ENCODE measurements at places on chromosomes 5 and 9.

DNA sequence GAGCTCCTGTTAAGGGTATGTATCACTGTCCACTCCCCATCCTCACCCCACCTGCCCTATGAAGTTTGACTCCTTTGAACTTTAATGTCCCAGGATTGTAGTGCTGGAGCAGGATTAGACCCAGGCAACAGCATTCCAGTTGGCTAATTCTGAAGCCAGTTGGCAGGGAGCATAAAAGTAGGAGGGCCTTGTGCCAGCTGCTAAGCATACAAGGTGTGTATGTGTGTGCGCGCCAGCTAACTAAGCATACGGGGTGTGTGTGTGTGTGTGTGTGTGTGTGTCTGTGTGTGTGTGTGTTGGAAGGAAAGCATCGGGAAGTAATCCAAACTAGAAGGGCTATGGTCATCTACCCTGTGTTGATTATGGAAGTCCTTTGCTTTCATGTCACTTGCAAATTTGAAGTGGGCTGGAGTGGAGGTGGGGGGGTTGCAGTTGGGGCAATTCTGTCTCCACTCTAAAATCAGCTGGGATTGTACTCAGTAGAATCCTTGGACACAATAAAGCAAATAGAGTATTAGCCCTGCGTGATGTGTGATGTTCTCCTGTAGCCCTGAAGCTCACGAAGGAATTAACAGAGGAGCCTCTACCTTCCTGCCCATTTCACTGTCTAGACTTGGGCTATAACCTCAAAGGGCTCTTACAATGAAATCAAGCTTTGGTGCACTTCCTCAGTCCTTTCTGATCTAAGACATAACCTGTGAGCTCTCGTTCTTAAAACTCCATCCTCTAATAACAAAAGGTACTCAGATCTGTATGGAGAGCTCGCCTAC lies 26.9 kb downstream of the HMGCR start:
- no peak for DNase-seq

DNA sequence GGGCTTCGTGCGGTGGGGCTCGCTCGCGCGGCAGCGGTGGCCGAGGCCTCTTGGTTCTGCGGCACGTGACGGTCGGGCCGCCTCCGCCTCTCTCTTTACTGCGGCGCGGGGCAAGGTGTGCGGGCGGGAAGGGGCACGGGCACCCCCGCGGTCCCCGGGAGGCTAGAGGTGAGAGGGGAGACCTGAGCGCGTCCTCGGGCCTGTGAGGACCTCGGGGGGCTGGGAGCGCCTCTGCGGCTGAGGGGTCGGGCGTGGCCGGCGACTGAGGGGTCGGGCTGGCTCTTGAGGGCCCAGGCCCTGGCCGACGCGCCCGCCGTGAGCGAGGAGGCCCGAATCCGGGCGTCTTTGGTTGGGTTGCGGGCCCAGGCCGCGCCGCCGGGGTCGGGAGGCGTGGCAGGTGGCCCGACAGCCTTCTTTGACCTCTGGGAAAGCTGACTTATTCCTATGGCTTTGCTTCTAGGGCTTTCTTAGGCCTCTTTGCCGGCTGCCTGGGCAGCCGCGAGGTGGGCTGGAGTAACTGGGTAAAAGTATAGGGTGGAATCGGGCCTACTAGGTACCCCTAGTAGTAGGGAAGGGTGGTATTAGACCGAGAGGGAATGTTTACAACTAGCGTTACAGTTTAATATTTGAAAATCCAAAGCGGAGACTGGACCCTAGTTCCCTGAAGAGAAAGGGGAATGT lies at the start of gene CANX:
TSS of gene CANX (plus strand) at position 33 of the 681 bp plus-strand sequence. CDS start 6,715 bp downstream, outside the sequence.
- DNase-seq: no peak

GRCh38 chr5:142935014-142935413 lies 164.8 kb downstream of the ARHGAP26 start:
- DNase-seq: no peak

- no peak for DNase-seq
These were observed 1121.6 kb downstream of the MAT2B start for GRCh38 chr5:164627021-164627420.

DNA sequence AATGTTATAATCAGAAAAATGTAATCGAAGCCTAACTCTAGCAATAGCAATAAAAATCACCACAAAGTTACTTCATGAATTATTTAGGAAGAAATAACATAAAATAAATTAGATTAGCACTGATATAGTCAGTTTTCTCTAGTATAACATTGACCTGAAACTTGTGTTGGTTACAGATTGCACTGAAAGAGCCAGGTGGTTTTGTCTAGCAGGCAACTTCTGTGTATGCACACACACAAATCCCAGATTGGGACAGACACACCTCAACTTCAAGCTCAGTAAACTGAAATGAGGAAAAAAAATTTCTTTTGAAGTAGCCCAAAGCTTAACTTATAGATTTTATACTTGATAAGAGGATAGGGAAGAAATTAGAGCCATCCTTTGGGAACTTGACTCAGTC lies 129.3 kb downstream of the EFNA5 start:
- DNase-seq: no peak

GRCh38 chr5:160769301-160769700 lies 82.7 kb downstream of the ATP10B start:
- no peak for DNase-seq

GRCh38 chr9:88678431-88678830 lies 143.5 kb downstream of the NXNL2 start:
- no peak for DNase-seq

DNA sequence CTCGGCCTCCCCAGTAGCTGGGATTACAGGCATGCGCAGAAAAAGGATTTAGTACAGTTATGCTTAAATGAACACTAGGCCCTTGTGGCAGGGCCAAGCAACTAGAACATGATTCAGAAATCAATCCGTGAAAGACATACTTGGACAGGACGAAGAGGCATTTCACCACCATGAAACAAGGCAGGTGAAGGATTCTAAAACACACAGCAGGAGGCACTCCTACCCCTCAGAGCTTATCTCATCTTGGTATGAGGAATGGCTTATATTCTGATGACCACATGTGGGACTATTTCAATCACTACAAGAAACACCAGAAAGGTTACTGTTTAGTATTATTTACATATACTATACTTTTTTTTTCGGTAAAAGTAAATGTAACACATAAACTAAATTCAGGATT lies 15.7 kb downstream of the OR2S2 start:
- no peak for DNase-seq

GRCh38 chr9:79945016-79945415 lies 373.3 kb downstream of the TLE4 start:
- no peak for DNase-seq

DNA sequence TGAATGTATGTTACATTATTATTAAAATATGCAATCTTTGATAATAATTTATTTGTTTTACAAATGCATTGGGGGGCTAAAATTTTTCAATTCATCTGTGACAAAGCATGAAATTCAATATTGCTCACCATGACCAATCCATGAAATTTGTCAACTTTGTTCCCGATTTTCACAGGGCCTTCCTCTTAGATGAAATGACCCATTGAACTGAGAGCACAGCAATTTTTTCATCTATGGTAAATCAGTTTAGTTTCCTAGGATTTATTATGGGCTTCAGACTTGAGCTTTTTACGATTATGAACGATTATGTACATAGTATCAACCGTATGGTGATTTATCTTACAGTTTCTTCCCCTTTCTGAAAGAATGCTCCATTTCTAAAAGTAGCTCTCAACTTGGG lies 157.3 kb downstream of the KIAA0825 start:
- no peak for DNase-seq

DNA sequence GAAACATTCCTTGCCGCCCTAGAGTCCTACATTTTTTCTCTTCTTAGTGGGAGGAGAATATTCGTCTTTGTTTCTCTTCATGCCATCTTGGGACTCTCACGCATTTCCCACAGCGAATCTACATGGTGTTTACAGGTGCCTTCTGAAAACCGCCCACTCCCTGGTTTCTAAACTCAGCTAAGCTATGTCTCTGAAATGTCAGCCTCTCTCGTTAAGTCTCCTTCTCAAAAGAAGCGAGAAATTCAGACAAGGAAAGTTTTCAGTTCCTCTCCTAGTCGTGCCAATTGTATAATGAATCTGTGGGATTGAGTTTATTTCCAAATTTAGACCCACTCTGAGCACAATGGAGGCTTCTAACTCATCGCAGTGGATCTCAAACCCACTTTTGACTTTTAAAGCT lies 186.8 kb upstream of the NFIB start:
- DNase-seq: no peak

DNA sequence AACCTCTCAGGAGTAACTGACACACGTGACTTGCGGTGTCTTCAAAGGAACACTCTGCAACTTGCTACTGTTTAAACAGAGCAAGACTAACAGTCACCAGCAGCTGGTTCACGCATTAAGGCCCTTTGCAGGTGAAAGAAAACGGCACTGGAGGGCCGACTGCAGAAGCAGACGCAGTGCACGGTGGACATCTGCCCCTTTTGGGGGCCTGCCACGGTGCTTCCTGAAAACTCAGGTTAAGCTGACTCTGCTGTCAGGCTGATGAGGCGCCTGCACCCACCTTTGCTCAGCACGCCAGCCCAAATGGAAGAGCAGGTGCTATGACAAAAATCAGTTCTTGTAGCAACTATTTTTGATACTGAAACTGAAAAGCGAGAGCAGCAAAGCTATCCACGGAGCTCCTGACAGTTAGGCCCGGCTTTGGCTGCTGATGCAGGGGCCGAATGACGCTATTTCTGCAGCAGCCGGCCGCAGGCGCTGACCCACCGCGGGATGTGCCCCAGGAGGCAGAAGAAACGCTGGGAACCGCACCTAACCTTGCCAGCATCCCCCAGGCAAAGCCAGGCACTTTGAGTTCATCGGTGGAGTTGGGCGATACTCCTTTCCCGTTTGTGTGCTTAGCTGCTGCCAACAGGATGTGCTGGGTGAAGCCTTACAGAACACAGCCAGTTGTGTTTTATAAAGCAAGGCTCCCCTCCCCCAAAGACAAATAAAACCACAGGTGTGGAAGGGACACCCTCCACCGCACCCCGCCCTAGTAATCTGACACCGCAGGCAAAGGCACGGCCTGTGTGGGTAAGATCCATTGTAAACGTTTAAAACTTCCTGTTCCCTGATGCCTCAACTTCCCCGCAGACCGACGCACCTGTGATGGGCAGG lies 21.1 kb upstream of the TERT start:
- peak; percentile 78 for DNase-seq

GRCh38 chr9:962023-962422 lies 14.4 kb upstream of the DMRT3 start:
- DNase-seq: no peak

GRCh38 chr5:10564838-10565784 lies 1.2 kb downstream of the ANKRD33B start:
- peak; percentile 69 for DNase-seq

All from activated CD8-positive, alpha-beta memory T cell treated with anti-CD3 and anti-CD28 coated beads for 24 hours (primary cell).